ENCODE measurements at places on chromosomes 13 and 19.

- ATAC-seq: no peak
Observed at GRCh38 chr19:30064771-30065494, 122.9 kb downstream of the URI1 start.

DNA sequence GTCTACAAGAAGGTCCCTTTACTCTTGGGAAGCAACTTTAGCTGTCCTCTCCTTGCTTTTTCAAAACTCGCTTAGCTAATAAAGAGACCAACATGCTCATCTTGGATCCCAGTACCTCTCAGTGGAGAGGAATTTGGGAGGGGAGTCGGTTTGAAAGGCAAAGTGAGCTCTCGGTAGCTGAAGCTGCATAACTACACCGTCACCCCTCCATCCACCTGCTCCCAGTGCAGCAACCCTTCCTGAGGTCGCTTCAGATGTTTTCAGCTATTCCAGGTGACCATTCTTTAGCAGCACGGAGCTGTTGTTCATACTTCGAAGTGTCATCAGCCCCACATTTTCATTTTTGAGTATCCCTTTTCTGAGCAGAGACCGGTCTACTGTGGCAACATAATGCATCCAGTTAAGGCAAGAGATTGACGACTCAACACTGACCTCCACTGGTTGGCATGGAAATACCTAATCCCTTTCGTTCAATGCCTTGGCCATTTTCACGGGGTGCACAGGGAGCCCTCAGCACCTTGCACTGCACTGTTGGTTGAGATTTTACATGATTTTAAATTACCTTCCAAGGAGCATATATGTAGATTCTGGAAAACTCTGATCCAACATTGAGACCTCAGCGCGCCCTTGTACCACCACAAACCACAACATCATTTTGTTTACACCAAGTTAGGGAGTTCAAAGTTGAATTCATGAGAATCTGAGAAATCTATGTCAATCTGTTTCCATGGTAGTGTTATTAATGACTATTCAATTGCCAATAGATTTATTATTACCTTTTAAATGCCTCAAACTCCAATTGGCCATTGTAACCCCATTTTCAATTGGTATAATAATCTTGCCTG, 42.2 kb downstream of the DLEU7 start:
- ATAC-seq: peak; percentile 98

DNA sequence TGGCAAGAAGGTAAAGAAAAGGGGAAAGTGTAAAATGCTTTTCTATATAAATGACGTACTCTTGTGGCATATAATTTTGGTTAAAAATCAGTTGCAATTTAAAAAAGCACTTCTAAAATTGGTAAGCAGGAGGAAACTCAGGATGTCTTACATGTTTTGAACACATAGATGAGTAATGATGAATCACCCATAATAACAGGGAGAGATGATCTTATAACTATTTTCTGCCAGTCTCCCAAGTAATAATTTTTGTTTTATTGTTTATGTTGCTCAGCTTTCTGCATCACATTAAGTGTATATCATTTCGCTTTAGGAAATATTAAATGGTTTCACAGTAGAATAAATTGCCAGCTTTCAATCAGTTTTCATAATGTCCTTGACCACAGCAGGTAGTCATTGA, 1430.7 kb upstream of the PCDH20 start:
- peak; percentile 53 for ATAC-seq

GRCh38 chr19:52028780-52029123, 573 bp upstream of the ZNF614 start:
- ATAC-seq: peak; percentile 62

DNA sequence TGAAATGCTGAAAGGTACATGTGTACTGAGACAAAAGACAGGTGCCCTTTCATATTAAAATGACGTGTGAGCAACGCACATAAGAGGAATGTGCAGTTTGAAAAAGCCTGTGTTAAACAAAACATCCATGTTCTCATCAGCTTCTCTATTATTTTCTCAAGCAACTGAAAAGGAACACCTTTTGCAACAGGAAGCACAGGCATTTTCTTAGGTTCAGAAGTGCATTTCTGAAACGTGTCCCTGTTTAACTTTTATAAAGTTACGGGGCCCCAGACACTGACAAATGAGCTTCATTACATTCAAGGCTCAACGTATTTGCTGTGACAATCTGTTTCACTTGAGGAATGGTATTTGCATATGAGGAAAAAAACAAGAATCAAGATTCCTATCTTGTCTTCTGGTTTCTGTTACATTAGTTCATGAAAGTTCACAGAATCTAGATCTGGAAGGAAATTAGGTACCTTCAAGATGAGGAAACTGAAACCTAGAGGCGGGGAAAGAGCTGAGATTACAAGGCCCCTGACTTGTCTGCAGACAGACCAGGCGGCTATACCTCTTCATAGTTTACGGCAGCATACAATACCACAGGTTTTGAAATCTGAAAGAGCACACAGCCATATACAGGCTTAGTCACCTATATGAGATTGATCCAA, 431.7 kb downstream of the KLF12 start:
- ATAC-seq: peak; percentile 51

DNA sequence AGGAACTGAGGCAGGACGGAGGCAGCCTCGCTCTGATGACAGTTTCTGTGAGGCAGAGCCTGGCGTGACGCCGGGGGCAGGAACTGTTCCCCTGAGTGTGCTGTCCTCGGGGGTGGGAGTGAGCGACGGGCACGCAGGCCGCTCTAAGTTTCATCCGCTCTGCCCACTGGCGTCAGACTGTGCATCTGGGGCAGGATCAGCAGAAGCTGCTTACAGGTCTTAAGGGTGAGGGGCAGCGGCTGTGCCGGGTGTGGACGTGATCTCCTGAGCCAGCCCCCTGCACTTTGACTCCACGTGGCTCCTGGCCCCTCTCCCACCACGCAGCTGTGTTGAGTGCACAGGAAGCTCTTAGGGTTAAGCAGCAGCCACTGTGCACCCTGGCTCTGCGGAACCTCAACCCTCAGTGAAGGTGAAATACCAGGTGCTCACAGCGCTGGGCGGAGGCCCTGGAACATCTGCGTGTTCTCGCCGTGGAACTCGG, 1.5 kb downstream of the GRK1 start:
- ATAC-seq: no peak

- no peak for ATAC-seq
Observed at GRCh38 chr13:68007576-68007975, 777.4 kb upstream of the PCDH9 start.

DNA sequence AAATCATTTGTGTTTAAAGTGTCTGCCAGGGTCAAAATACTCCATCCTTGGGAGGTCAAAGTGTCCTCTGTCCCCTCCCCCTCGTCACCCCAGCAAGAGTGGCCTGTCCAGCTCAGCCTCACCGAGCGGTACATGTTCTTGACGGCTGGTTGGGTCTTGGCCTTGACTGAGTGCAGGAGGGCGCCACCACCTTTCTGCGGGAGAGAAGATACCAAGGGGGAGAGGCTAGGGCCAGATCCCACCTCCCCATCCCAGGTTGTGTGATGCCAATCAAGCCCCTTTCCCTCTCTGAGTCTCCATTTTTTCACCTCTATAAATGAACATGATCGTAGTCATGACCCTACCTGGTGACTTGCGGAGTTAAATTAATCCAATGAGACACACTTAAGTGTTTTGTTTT, 6.1 kb downstream of the CRB3 start:
- no peak for ATAC-seq

DNA sequence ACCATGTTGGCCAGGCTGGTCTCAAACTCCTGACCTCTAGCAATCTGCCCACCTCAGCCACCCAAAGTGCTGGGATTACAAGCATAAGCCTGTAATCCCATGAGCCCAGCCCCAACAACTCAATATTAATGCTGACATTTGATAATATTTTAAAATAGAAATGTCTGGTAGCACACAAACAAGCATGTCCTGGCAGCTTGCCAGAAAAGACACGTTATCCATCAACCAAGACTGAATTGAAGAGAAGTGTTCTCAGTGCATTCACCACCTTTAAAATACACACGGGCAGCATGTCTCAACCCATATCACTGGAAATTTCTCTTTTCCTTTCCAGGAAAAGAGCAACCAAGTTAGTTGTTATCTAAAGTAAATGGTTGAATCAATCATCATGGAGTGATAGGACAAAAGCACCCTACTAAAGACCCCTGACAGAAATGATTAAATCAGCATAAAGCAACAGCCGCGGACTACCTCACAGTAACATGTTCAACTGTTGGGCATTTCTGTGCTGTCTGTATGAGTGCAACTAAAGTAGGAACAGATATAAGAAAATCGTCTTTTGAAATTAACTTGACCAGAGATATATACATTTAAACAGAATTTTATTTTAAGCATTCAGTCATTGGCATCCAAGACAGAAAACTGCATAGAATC, 25.0 kb downstream of the LHFPL6 start:
- no peak for ATAC-seq

DNA sequence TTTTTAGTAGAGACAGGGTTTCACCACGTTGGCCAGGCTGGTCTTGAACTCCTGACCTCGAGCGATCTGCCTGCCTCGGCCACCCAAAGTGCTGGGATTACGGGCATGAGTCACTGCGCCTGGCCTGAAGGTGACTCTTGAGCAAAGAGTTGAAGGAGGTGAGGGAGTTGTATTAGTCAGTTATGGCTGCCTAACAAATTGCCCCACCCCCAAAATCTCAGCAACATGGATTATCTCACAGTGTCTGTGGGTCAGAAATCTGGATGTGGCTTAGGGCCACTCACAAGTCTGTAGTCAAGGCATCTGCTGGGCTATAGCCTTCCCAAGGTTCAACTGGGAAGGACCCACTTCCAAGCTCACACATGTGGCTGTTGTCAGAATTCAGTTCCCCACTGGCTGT, 52.8 kb upstream of the ADGRE5 start:
- ATAC-seq: no peak

GRCh38 chr19:13506471-13506820, at the start of gene CACNA1A:
Gene CACNA1A (minus strand): TSS chr19:13506479. CDS start chr19:13506224, 255 bp downstream.
- ATAC-seq: no peak

GRCh38 chr13:68748038-68748437, 1359.6 kb upstream of the ATXN8OS start:
- no peak for ATAC-seq

- ATAC-seq: no peak
Observed at GRCh38 chr19:2933490-2933910, 11.3 kb downstream of the ZNF77 start.

DNA sequence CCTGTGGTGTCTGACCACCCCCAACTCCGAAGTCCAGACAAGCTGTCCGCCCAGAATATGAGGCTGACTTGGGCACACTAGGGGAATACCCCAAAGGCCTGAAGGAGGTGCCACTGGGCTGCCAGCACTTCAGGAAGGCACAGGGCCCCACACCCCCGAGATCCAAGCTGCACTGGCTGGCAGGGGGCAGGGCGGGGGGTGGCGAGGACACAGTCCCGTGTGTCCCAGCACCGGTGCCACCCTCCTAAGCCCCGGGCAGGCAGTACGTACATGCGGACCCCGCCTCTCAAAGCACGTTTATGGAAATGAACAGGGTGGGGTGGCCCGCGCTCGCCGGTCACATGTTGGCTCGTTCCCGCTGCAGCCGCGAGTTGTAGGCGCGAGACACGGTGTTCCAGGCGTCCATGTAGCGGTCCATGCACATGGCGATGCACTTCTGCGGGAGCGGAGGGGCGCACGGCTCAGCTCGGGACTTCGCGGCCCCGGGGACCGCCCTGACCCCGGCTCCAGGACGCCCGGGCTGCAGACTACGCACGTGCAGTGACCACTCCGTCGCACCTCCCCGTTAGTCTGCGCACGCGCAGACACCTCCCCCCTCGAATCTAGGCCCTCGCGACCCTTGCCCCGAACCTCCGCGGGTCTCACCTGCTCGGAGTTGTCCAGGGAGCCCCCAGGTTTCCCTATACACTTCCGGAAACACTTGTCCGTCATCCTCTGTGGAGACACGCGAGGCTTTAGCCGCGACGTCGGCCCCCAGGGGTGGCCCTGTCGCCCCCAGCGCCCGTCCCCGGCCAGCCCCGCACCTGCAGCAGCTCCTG, 566 bp downstream of the TIMM13 start:
- ATAC-seq: peak; percentile 42

DNA sequence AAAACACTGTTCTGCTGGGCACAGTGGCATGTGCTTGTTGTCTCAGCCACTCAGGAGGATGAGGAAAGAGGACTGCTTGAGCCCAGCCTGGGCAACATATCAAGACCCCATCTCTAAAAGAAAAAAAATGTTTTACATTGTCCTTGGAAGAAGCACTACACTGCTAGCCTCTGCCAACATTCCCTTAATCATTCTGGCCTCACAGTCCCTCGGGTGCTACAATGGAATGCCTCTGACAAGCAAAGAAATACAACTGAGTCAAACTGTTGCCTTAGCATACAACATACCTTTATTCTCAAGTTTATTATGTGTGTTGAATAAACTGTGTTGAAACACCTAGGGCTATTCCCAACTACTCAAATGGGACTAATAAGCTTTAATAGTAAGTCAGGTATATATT, 56.1 kb downstream of the PSPC1 start:
- no peak for ATAC-seq

DNA sequence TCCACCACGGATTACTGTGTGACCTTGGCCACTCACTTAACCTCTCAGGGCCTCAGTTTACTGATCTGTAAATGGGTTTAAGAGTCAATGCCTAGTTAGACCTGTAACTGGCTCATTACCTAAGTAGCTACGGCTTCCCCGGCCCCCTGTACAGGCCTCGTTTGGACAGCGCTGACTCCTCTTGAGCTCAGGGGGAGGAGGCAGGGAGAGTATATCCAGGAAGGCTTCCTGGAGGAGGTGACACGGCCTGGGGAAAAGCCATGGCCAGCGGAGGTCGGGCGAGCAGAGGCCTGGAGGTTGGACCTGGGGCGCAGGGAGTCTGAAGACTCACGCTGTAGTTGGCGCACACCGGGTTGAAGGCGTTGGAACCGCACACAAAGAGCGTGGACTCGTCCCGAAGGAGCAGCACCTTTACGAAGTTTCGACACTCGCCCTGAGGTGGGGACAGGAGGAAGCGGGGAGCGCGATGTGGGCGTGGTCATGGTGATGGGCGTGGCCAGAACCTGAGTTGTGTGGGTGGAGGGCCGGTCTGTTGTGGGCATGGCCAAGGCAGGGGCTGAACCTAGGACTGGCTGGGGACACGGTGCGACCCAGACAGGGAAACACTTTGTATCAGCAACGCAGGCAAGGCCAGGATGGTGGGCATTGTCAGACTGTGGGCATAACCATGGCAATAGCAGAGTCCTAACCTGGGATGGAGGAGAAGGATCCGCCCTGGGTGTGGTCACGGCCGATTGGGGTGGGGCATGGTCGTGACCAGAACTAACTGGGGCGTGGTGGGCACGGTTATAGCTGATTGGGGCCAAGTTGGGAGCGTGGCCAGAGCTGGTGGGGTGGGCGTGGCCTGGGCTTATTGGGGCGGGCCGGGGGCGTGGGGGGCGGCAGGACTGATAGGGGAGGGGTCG, 3.6 kb downstream of the SEMA6B start:
- peak; percentile 68 for ATAC-seq

DNA sequence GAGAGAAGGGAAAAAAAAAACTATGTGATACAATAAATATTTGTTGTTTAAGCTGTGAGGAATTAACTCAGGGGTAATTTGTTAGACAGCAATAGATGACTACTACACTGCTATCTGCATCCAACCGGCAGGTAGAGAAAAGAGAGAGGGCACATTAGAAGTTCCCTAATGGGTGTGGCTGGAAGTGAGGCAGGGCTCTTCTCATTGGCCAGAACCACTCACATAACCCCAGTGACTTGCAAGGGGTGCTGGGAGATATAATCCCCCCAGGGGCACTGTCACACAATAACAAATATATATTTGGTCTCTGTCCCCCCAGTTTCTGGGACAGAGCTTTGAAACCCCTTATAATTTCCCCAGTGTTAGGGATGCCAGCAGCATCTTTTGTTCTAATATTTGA, 24.3 kb downstream of the FGF21 start:
- no peak for ATAC-seq
